Muscle of leg (tissue), 16 donors: ENCODE measurements at places on chromosomes 13 and 19. TPM values are rescaled to one million over a fixed set of nuclear protein-coding genes. Genes with fewer than 3 reads are reported as not detected.

Gene MAST1
- total RNA-seq: 0.09 TPM

Gene DNAAF3
- total RNA-seq: 0.13 TPM

- no peak overlapping the region for H3K27ac ChIP-seq
- no peaks in the 10 kb centered on the region for H3K4me1 ChIP-seq
- no peak overlapping the region for H3K4me3 ChIP-seq
- H3K27me3 ChIP-seq: no peaks in the 10 kb centered on the region
- DNase-seq: no peak
- H3K36me3 ChIP-seq: no peaks in the 10 kb centered on the region
Measured at GRCh38 chr19:8988204-8988603, 22.0 kb downstream of the MUC16 start.

Gene C5AR1
- total RNA-seq: 0.53 TPM

Gene APOC4
- not detected for total RNA-seq

Gene PCDH9
- 8.3 TPM for total RNA-seq

GRCh38 chr19:19074196-19074882 lies 10.5 kb downstream of the SLC25A42 start:
- peaks cover 18% of the 10 kb centered on the region for H3K36me3 ChIP-seq
- no peaks in the 10 kb centered on the region for H3K27me3 ChIP-seq
- peaks cover 8% of the 10 kb centered on the region for H3K4me1 ChIP-seq

DNA sequence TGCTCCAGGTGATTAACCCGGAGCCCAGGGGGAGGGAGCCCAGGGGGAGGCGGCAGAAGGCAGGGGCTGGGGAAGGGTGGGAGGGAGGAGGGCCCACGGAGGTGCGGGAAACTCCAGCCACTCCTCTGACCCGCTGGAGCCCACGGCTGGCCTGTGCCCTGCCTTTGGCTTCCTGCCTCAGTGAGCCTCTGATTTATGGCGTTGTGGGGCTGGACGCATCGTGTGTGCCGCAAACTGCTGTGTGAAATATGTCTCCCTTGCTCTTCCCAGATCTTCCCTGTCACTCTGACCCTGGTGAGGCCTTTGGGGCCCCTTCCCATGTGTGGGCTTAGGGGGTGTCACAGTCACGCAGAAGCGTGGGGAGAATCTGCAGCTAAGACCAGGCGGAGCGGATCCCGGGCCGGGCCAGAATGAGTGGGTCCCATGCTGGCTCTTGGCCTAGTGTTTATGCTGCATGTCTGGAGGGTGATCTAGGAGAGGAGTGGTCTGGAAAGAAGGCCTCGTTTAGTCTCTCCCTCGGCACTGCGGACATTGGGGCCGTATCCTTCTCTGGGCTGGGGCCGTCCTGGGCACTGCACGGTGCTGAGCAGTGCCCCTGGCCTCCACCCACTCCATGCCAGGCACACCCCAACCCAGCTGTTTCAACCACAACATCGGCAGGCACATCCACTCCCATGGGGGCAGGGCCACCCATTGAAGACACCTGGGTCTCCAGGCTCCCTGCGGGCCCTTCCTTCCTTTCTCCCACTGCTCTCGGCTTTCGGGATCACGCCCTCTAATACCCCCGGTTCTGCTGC lies 123.0 kb downstream of the KDM4B start:
- H3K27ac ChIP-seq: no peak overlapping the region
- no peaks in the 10 kb centered on the region for H3K27me3 ChIP-seq
- no peak overlapping the region for H3K4me3 ChIP-seq
- peak; percentile 31 for DNase-seq
- peaks cover 39% of the 10 kb centered on the region for H3K4me1 ChIP-seq

GRCh38 chr13:110157718-110158117 lies 149.2 kb downstream of the COL4A1 start:
- DNase-seq: no peak
- H3K27ac ChIP-seq: no peak overlapping the region
- H3K27me3 ChIP-seq: no peaks in the 10 kb centered on the region
- no peak overlapping the region for H3K4me3 ChIP-seq
- peaks cover 6% of the 10 kb centered on the region for H3K4me1 ChIP-seq

Gene RAB20
- 3.9 TPM for total RNA-seq

Gene C19orf18
- 0.89 TPM for total RNA-seq

- DNase-seq: no peak
- no peaks in the 10 kb centered on the region for H3K36me3 ChIP-seq
- H3K4me3 ChIP-seq: no peak overlapping the region
- no peak overlapping the region for H3K27ac ChIP-seq
- H3K4me1 ChIP-seq: peaks cover 2% of the 10 kb centered on the region
Measured at GRCh38 chr13:43614063-43614462, 172.7 kb downstream of the ENOX1 start.

Gene GARIN5A
- 3.5 TPM for total RNA-seq

GRCh38 chr13:76816394-76816793 lies 69.8 kb downstream of the KCTD12 start:
- H3K27ac ChIP-seq: no peak overlapping the region
- peaks cover 27% of the 10 kb centered on the region for H3K4me1 ChIP-seq
- H3K27me3 ChIP-seq: no peaks in the 10 kb centered on the region
- no peak overlapping the region for H3K4me3 ChIP-seq
- no peaks in the 10 kb centered on the region for H3K36me3 ChIP-seq

DNA sequence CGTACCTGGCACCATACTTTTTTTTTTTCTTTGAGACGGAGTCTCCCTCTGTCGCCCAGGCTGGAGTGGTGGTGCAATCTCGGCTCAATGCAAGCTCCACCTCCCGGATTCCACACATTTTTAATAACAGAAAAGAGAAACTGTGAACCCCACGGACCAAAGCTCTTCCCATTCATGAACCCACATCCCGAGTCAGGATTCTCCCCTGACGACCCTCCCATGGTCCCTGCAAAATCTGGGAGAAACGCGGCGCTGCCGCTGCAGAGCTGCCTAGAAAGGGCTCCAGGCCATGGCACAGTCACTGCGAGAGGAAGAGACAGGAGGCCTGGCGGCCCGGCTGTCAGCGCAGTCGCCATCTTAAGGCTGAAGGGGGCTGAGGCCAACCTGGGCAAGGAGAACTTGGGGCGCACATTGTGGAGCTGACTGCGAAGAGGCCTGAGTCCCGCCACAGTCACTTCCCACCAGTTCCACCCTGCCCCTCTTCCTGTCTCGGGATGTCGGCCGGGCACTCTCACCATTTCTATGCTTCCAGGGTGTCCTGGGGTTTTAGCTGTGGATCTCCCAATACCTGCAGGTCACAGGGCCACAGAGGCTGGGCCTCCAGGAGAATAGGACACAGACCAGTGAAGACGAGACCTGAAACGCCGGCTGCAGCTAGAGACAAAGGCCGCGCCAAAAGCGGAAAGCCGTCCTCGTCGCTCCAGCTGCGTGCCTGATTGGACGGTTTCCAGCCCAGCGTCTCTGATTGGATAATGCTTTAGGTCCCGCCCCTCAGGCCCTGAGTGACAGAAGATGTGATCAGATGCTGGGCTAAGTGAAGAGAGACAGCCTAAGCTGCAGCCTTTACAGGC lies 71.0 kb downstream of the ZNF486 start:
- peak overlapping the region; percentile 77 for H3K4me3 ChIP-seq
- DNase-seq: peak; percentile 97
- peak overlapping the region; percentile 86 for H3K27ac ChIP-seq
- no peaks in the 10 kb centered on the region for H3K36me3 ChIP-seq

Gene SLAIN1
- total RNA-seq: 7.5 TPM

Gene OR7C1
- total RNA-seq: 0.04 TPM

DNA sequence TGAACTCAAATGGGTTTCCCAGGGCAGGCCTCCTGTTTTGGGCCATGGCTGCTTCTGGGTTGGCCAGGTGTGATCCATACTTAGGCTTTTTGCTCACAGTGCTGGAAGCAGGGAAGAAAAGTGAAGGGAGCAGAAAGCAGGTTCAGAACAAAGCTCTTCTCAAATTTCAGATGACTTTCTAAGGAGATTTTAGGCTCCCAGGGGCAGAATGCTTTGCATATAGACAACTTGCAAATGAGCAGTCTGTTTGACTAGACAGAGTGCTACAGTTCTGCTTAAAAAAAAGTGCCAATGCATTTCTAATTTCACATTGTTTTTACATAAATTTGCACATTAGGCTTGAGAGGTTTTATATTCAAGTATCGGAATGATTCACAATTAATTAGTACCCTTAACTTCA lies 2.6 kb upstream of the SLC10A2 start:
- H3K4me3 ChIP-seq: no peak overlapping the region
- no peaks in the 10 kb centered on the region for H3K27me3 ChIP-seq
- H3K27ac ChIP-seq: no peak overlapping the region
- no peaks in the 10 kb centered on the region for H3K4me1 ChIP-seq

DNA sequence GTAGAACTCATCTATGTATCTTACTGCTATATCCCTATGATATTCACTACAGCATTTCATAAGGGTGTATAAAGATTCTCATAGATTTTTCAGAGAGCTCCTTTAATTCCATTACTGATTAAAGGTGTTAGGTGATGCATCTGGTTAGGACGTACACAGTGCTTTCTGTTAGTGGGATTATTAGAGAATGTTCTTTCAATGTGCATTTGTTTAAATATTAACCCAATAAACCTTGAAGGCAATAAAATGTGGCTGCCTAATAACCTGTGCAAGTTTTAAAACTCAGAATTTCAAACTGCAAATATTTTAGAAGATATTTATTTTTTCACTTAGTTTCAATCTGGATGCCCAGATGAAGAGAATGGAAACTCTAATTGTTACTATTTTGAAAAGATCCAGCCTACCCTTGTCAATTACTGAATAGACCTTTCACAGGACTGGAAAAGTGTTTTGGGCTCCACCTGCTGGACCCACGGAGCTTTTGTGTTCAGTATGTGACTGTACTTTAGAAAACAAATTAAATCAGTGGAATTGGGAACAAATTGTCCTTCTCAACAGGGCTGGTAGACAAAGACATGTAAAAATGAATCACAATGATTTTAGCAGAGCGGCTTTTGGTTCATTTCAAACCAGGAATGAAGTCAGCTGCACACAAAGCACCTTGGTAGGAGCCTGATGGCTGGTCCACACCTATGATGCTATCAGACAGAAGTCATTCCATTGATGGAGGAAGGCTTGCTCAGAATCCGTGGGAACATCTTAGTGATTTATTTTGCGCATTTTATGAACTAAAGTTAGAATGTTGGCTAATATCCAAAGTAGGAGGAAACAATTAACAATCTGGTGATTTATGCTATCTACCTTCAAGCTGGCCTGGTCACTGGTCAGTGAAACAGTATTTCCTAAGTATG lies 89.4 kb upstream of the RAP2A start:
- peaks cover 34% of the 10 kb centered on the region for H3K36me3 ChIP-seq
- H3K4me1 ChIP-seq: peaks cover 4% of the 10 kb centered on the region
- H3K27me3 ChIP-seq: no peaks in the 10 kb centered on the region
- peak; percentile 80 for DNase-seq
- no peak overlapping the region for H3K4me3 ChIP-seq

DNA sequence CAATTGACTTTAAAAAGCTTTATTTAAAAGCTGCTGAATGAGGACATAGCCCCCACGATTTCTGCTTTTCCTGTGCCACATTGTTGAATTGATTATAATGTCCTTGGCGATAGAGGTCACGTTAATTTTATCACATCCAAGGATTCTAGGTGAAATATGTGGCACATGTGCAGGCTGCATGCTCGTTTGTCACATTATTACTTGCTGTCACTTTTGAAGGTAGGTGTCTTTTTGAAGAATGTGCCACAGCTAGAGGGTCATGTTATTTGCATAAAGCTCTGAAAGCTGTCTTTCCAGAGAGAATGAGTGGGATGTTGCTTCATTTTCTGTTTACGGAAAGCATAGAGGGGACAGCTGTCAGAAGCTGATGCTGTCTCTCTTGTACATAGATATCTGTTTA lies 927.6 kb upstream of the ATXN8OS start:
- H3K36me3 ChIP-seq: no peaks in the 10 kb centered on the region
- no peaks in the 10 kb centered on the region for H3K4me1 ChIP-seq
- H3K27ac ChIP-seq: no peak overlapping the region

Gene SELENOV
- total RNA-seq: 0.13 TPM

Gene ATP4A
- not detected for total RNA-seq
